ENCODE measurements at places on chromosomes 1 and 21. TPM values are rescaled to one million over a fixed set of nuclear protein-coding genes. Genes with fewer than 3 reads are reported as not detected.

Gene OVAAL
- total RNA-seq, result not detected

Gene KLF17
- total RNA-seq, result not detected

Gene CFHR2
- not detected for total RNA-seq

Gene ARHGEF11
- 38.4 TPM for total RNA-seq

Gene HEYL
- total RNA-seq, result 10.6 TPM

Gene EXTL1
- total RNA-seq, result 39.9 TPM

Gene FALEC
- not detected for total RNA-seq

Gene FOXJ3
- 76.4 TPM for total RNA-seq

Gene ZNF683
- total RNA-seq, result 0.31 TPM

Gene CENPF
- total RNA-seq, result 1.7 TPM

Gene KRTCAP2
- 162 TPM for total RNA-seq

Gene IVL
- not detected for total RNA-seq

Gene SELP
- 21.0 TPM for total RNA-seq

Gene AIRE
- total RNA-seq, result 0.13 TPM

Gene FCRL6
- 1.2 TPM for total RNA-seq

Gene LIX1L
- 57.6 TPM for total RNA-seq

Gene TINAGL1
- 91.9 TPM for total RNA-seq

Gene GLIS1
- total RNA-seq, result 0.98 TPM

Gene SH3BP5L
- total RNA-seq, result 19.7 TPM

Gene DTL
- total RNA-seq, result 0.71 TPM

Gene ST6GALNAC5
- total RNA-seq, result 20.0 TPM

Gene CLCNKB
- 1.4 TPM for total RNA-seq

Gene DAB1
- total RNA-seq, result 10.5 TPM

Gene SH3BGR
- total RNA-seq, result 7.9 TPM

Gene TARDBP
- total RNA-seq, result 165 TPM

Gene ADAMTS5
- total RNA-seq, result 10.0 TPM

Gene APOBEC4
- total RNA-seq, result not detected

Gene FAM43B
- total RNA-seq, result 0.18 TPM

Gene AGMAT
- total RNA-seq, result 0.18 TPM

Gene CAMSAP2
- total RNA-seq, result 45.4 TPM

Gene NRAS
- 19.4 TPM for total RNA-seq

Gene KRTAP19-4
- total RNA-seq, result not detected

Gene CYP2J2
- 21.6 TPM for total RNA-seq

Gene AMY1C
- not detected for total RNA-seq

Gene FCGR3B
- 20.7 TPM for total RNA-seq

Gene TMEM183A
- total RNA-seq, result 40.3 TPM

Gene RBM11
- 20.3 TPM for total RNA-seq

Gene KAZN
- 37.2 TPM for total RNA-seq

Gene TCHHL1
- total RNA-seq, result not detected

Gene SLC30A2
- not detected for total RNA-seq

Gene SHISAL2A
- total RNA-seq, result 1.3 TPM

Gene RAB7B
- 5.1 TPM for total RNA-seq

Gene FAM110D
- 11.8 TPM for total RNA-seq

Gene TMEM51
- total RNA-seq, result 17.3 TPM

Gene HSD3B2
- total RNA-seq, result not detected

Gene C1orf226
- total RNA-seq, result 13.0 TPM

Gene CHAF1B
- 2.5 TPM for total RNA-seq

Gene TBX19
- 6.7 TPM for total RNA-seq

Gene B4GALT2
- 26.5 TPM for total RNA-seq

Measured in sciatic nerve (tissue), 2 donors.